SW480 (cell line): ENCODE measurements at places on chromosomes 2 and 18.

GRCh38 chr18:63016270-63016669, 300.9 kb downstream of the PHLPP1 start:
- DNase-seq: peak; percentile 27

- DNase-seq: no peak
Observed at GRCh38 chr2:203707530-203707929, 1.1 kb downstream of the CD28 start.

DNA sequence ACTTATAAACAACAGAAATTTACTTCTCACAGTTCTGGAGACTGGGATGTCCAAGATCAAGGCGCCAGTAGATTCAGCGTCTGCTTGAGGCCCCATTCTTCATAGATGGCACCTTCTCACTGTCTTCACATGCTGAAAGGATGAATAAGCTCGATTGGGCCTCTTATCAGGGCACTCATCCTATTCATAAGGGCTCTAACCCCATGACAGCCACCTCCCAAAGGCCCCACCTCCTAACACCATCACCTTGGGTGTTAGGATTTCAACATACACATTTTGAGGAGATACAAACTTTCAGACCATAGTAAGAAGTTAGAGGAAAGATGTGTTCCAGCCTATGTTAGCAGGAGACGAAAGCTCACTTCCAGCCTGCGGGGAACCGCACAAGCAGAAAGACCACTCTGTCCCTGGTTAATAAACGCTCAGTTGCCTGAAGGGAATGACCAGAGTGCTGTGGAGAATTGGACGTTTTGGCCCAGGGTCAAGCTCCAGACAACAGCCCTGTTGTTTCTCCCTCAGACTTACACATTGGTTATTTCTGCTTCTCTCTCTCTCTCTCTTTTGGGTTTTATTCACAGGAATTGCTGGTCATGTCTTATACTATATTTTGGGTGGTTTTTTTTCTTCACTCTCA, 90.3 kb downstream of the MAPRE2 start:
- DNase-seq: no peak

DNA sequence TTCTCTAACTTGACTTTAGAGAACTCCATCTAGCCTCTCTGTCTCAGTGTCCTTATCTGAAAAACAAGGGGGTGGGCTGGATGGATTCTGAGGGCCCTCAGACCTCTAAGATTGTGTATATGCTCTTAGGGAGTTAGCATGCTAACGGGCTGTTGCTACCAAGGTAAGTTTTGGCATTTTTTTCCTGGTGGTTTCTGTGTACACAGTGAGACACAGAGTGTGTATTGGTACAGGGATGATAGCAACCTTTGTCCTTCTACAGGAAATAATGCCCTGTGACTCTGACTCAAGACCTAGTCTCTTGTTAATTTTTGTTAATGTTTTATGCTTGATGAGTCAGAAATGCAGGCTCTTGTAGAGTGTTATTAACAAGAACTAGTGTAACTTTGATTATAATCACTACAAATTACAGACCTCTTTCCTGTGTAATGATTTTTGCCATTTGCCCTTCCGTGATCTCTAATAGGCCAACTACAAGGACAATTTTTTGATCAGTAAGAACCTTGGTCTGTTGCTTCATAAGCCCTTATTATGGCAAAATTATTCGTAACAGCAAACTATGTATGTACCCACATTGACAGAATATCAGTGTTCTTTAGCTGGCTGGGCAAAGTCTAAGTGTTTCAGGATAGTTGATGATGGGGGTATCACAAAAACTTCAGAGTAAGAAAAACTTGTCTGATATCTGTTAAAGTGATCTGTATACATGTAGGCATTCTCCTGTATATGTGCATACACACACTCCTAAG, 89.7 kb downstream of the SPTBN1 start:
- DNase-seq: peak; percentile 86

DNA sequence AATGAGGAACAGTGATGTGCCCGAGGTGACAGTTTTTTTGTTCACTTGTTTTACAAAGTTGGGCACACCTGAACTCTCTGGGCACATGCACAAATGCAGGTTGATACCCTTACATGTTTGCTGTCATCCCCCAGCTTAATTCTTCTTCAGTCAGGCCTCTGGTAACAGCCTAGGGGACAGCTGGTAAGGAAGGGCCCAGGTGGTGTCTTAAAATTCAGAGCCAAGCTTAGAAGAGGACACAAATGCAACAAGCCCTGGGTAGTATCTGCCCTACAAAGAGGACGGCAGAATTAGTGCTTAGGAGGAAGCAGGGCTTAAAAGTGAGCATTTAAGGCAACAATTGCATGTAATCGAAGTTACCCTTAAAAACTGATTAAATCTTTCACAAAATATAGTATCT, 171.9 kb upstream of the ACAA2 start:
- DNase-seq: no peak

GRCh38 chr2:24163601-24164000, 11.3 kb upstream of the FAM228A start:
- no peak for DNase-seq

- peak; percentile 2 for DNase-seq
Observed at GRCh38 chr18:52499644-52500043, 159.6 kb downstream of the DCC start.

GRCh38 chr18:53952700-53953099, 271.8 kb downstream of the MBD2 start:
- DNase-seq: no peak

- peak; percentile 88 for DNase-seq
Observed at GRCh38 chr18:79484661-79485621, 89.2 kb downstream of the NFATC1 start.
